ENCODE measurements at places on chromosomes 5 and 9. TPM values are rescaled to one million over a fixed set of nuclear protein-coding genes. Genes with fewer than 3 reads are reported as not detected.

ENG gene
- total RNA-seq = 4.1 TPM

DMGDH gene
- total RNA-seq = 0.18 TPM

PGM5 gene
- 0.57 TPM for total RNA-seq

MYOT gene
- total RNA-seq = not detected

OCLN gene
- 39.0 TPM for total RNA-seq

ADAMTS16 gene
- 11.6 TPM for total RNA-seq

SV2C gene
- total RNA-seq = 0.03 TPM

CCL28 gene
- not detected for total RNA-seq

KIF27 gene
- total RNA-seq = 2.7 TPM

EGFLAM gene
- 7.4 TPM for total RNA-seq

TRIM36 gene
- 13.3 TPM for total RNA-seq

PCDH1 gene
- 2.7 TPM for total RNA-seq

STPG3 gene
- not detected for total RNA-seq

SLC22A4 gene
- total RNA-seq = 3.0 TPM

CCDC152 gene
- total RNA-seq = 7.2 TPM

DOCK2 gene
- 9.3 TPM for total RNA-seq

PCDHB13 gene
- total RNA-seq = 2.1 TPM

PRR7 gene
- 21.4 TPM for total RNA-seq

CDH12 gene
- not detected for total RNA-seq

PARP8 gene
- 9.5 TPM for total RNA-seq

FLT4 gene
- 24.6 TPM for total RNA-seq

C5orf15 gene
- total RNA-seq = 62.3 TPM

WNK2 gene
- 2.8 TPM for total RNA-seq

MARCHF11 gene
- not detected for total RNA-seq

MAN2A1 gene
- total RNA-seq = 30.9 TPM

NNT gene
- total RNA-seq = 17.2 TPM

DBH gene
- total RNA-seq = not detected

FBXL7 gene
- 0.92 TPM for total RNA-seq

PCDH12 gene
- total RNA-seq = 0.03 TPM

SYK gene
- total RNA-seq = 10.0 TPM

MARCOL gene
- not detected for total RNA-seq

SLC12A2 gene
- 46.6 TPM for total RNA-seq

NEURL1B gene
- total RNA-seq = 2.8 TPM

MARVELD2 gene
- 3.8 TPM for total RNA-seq

F2RL1 gene
- total RNA-seq = 185 TPM
